Mesenchymal stem cell (in vitro differentiated cells and primary cell): ENCODE measurements at places on chromosomes 11 and 22.
A peak's percentile ranks its signal among the peaks of the same experiment; 100 is the strongest.

DNA sequence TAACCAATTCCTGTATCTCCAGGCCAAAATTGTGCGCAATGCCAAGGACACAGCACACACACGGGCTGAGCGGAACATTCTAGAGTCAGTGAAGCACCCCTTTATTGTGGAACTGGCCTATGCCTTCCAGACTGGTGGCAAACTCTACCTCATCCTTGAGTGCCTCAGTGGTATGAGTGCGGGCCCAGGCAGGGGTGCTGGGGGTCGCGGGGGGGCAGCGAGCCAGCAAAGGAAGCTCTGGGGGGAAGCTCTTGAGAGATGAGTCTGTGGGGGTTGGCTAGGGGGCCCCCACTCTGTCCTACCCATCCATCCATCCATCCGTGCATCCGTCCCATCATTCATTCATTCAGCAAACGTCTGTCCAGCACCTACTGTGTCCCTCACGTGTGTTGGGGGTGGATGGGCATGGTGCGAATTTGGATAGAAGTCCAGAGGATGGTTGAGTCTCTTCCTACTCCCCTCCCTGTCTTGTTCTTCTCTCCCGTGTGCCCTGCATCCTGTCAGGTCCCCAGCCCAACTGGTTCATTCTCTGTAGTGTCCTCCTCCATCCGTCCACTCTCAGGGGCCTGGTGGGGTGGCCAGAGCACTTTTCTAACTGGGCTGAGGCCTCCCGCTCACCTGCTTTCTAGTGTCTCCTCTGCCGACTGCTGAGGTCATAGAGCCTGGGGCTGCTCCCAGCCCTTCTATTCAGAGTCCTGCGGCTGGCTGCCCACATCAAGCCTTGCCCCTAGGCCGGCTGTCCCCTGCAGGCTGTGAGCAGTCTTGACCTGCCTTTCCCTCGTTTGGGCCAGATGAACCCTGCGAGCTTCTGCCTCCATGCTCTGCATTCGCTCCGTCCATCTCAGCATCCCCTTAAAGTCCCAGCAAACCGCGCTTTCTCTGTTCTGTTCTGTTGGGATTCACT, 3.3 kb downstream of the RPS6KB2 start:
- no peak for DNase-seq

- DNase-seq, result peak; percentile 48
Measured at GRCh38 chr11:118834427-118835028, 43.6 kb upstream of the DDX6 start.

GRCh38 chr11:102647430-102647829, 22.3 kb upstream of the MMP20 start:
- no peak for DNase-seq

DNA sequence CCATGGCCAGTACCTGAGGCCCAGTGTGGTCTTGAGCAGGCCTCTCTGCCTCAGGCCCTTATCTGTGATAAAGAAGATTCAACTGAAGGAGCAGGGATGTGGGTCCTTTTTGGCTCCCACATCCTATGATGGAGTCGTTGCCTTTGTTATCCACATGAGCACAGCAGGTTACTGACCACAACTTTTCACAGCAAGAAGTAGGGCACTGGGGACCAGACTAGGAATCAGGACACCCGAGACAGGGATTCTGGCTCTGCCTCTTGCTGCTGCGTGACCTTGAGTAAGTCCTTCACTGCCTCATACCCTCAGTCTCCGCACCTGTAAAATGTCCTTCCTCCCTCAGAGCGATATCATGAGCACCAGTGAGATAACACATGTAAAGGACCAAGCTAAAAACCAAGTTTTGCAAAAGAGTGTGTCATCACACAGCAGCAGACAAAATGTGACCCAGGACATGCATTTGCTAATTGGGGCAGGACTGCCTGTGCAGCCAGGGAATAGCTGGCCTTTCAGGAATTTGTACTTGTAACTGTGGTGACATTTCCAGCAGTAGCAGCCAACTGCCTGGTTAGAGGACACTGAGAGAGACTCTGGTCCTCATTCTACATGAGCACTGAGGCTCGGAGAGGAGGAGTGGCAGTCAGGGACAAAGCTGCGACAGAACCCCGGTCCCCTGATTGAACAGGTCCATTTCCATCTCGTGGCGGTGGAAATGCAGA, 13.2 kb upstream of the SMIM35 start:
- no peak for DNase-seq

GRCh38 chr11:41040474-41040873, 419.0 kb downstream of the LRRC4C start:
- DNase-seq, result no peak

DNA sequence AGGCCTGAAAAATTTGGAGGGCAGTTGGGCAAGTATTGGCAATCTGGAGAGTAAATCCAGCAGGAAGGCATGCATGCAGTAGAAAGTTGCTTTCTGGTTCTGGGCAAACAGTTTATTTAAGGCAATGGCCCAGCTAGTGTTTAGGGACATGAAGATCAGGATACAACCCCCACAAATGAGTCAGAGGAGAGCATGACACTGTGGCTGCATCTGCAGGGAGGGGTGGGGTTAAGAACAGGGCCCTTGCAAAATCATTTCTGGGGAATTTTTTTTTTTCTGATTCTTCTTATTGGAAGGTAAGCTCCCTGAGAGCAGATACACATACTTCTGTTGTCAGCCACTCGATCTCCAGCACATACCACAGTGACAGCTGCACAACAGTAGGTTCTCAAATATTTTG, 61.1 kb downstream of the FDX1 start:
- peak; percentile 79 for DNase-seq
